ENCODE measurements at places on chromosomes 11 and 22. TPM values are rescaled to one million over a fixed set of nuclear protein-coding genes. Genes with fewer than 3 reads are reported as not detected.

- peak; percentile 65 for DNase-seq
Measured at GRCh38 chr22:39496131-39496838, 5.8 kb upstream of the MIEF1 start.

DNA sequence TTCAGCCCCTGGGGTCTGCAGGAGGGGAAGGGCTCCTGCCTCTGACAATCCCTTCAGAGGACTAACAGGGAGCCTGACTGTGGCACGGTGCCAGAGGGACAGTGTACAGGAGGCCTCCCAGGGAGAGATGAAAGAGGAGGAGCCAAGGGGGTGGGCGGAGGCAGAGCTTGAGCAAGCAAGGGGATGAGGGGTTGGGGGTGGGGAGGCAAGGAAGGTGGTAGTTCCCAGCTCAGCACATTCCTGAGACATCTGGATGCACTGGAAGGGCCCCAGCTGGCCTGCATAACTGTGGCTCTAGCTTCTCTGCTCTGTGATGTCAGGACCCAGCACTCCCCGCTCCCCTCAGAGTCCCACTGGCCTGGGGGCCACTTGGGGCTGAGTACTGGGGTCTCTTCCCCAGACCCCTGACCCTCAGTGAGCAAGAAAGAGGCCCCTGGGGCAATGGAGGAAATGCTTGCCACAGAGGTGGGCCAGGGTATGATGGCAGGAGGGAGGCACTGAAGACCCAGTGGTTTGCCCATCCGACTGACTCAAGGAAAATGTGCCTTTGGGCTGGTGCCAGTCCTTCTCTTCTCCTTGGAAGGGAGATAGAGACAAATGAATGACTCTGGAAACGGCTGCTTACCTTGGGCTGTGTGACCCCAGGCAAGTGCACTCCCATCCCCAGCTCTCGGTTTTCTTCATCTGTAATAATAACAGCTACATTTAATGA lies 13.3 kb downstream of the CREB3L1 start:
- DNase-seq: peak; percentile 92

Gene WT1
- total RNA-seq: 0.96 TPM

Gene B4GALNT4
- total RNA-seq: 0.75 TPM

DNA sequence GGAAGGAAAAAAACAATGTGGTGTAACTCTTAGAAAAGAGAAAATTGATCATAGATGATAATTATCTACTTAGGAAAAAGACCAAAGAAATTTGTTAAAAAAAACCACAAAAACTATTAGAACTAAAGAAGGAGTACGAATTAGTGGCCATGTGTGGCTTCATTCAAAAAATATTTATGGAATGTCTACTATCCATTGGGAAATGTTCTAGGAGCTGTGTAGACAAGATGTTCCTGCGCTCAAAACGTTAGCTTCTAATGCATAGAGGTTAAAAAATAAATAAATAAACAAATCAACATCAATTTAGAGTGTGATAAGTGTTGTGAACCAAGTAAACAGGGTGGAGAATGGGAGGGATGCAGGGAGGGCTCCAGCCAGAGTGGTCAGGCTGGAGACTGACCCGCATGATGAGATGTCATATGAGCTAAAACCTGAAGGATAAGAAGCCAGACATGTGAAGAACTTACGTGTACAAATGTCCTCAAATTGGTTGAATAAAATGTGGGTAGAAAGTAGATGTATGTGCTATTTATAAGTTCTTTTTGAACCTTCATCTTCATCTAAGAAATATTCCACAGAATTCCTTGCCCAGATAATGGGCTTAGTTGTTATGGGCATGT lies 4.3 kb upstream of the EXPH5 start:
- DNase-seq: no peak

- no peak for DNase-seq
Measured at GRCh38 chr11:70429724-70430521, 31.6 kb downstream of the CTTN start.

- DNase-seq: peak; percentile 34
Measured at GRCh38 chr22:41687901-41688364, 734 bp downstream of the SNU13 start.

Gene SORL1
- total RNA-seq: 0.26 TPM

GRCh38 chr11:32081129-32081641 lies 9.7 kb upstream of the RCN1 start:
- DNase-seq: peak; percentile 78

DNA sequence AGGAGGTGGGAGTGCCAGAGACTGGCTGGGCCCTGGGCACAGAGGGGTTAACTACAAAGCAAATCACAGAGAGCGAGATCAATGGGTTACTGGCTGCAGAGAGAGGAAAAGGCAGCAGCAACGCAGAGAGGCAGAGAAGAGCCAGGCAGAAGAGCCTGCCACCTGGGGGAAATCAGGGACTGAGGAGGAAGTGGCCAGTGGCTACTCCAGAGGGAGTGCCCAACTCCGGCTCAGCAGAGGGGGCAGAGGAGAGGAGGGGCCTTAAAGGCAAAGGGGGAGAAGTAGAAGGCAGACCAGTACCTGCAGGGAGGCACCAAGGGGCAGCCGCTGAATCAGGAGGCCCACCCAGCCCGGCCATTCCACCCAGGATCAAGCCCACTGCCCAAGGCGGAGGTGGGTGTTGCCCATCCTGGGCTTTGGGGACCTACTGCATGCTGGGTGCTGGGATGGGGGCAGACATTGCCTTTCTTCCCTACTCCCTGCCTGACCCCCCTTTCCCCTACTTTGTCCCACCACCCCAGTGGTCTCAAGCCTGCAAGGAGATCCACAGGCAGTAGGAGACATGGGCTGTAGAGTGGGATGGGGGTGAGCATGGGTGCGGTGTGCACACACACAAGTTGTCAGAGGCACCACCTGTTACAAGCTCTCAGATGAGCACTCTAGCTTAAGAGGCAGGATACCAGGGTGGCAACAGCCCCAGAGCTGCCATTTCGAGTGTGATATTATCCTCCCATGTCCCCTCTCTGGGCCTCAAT lies 926 bp upstream of the GALR3 start:
- no peak for DNase-seq

Gene KCNJ4
- not detected for total RNA-seq

Gene TRIM29
- total RNA-seq: not detected

DNA sequence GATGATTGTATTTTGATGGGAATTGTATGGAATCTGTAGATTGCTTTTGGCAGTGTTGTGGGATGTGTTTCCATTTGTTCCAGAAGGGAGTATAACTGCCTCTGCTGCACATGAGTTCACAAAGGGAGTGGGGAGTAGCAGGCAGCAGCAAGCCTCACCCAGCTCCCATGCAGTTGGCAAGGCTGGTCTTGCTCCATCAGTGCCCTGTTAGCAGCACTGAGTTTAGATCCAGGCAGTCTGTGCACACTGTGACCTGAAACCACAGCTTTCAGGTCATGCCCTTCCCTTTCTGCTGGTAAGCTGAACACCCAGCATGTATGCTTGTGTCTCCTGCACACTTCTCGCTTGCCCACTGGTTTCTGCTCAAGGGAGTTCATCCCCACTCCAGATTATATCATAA lies 3.7 kb upstream of the NUCB2 start:
- DNase-seq: no peak

GRCh38 chr22:23531966-23532705 lies 48.0 kb downstream of the IGLL1 start:
- no peak for DNase-seq

- no peak for DNase-seq
Measured at GRCh38 chr11:64366751-64367150, 7.8 kb downstream of the RPS6KA4 start.

GRCh38 chr11:34105957-34106504 lies 602 bp downstream of the NAT10 start:
- no peak for DNase-seq

DNA sequence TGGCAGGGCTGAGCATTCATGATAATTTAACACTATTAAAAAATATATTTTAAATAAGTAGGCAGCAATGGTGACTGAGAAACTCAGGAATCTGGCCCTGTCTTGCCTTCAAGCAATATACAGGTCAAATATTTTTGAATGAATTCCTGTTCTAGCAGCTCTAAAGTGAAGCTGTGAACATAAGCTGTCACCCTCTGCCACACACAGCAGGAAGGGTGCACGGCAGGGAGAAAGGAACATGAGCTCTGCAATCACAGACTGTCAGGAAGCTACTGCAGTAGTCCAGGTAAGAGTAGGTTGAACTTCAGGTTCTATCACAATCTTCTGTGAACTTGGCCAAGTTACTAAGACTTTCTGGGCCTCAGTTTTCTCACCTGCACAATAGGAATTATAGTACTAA lies 114.8 kb downstream of the SERGEF start:
- no peak for DNase-seq

GRCh38 chr11:130781931-130782330 lies 134.3 kb downstream of the SNX19 start:
- peak; percentile 77 for DNase-seq

Gene OSBP2
- 18.7 TPM for total RNA-seq

- DNase-seq: no peak
Measured at GRCh38 chr11:20159466-20160381, 551 bp downstream of the DBX1 start.

DNA sequence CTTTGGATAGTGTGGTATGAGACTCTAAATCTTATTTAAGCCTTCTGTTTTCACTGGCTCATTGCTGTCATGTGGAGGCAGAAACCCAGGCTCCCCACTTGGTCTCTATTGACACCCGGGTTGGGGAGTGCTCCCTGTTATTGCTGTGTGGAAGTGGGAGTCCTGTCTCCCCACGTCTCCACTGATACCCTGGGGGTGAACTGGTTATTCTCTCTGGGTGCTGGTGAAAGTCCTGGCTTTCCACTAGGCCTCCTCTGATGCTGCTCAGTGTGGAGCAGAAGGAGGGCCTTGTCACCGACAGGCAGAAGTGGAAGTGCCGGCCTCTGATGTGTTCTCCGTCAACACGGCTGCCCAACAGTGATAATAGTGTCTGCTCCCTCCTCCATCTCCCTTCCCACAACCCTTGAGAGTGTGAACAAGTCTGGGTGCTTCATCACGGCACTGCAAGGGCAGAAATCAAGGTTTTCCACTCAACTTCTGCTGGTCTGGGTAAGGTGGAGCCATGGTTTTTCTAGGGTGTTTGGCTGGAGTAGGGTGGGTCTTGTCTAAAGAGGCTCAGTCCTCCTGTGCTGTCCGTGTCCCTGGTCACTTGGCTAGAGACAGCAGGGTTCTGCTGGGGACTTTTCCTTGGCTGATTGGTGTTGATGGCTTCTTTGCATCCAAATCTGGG lies 240.7 kb upstream of the B3GAT1 start:
- DNase-seq: no peak

- DNase-seq: peak; percentile 72
Measured at GRCh38 chr11:27217948-27218420, 145.0 kb downstream of the CCDC34 start.

GRCh38 chr11:134453441-134453840 lies 41.4 kb upstream of the B3GAT1 start:
- no peak for DNase-seq

DNA sequence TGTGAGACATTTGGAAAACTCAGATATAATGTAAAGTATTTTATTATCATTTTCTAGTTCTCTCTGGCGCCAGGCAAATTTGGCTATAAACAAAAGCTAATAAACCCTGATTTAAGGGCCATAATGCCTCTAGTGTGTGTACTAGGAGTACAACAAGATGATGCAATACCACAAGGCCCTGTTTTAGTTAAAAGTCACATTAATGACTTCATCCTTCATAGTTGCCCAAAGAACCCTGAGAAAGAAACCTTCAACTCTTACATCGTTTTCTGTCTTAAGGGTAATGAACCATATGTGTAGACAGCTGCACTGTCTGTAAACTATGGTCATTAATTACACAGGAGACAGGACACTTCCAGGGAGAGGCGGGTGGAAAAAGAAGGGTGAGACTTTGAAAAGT lies 538.4 kb downstream of the FAM181B start:
- no peak for DNase-seq

Gene APOA4
- not detected for total RNA-seq

Gene XNDC1N
- 6.9 TPM for total RNA-seq

- DNase-seq: no peak
Measured at GRCh38 chr22:35316751-35317150, 17.1 kb downstream of the TOM1 start.

DNA sequence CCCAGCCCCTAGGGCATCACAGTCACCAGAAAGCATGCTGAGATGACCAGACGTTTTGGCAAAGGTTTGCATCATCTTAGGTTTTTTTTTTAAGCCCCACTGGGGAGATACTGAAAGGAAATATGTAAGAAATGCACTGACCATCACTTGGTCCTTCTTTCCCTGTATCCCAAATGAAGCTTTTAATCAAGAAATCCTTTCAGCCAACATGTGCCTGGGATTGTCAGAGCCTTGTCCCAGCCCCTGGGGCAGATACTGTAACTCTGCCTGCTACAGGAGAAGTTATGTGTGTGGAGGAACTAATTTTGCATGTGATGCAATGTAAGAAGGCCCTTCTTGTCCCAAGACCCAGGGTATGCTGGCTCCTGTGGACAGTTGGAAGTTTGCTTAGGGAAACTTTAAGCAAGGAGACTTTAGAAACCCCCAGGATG lies 65.6 kb downstream of the PPFIBP2 start:
- no peak for DNase-seq

DNA sequence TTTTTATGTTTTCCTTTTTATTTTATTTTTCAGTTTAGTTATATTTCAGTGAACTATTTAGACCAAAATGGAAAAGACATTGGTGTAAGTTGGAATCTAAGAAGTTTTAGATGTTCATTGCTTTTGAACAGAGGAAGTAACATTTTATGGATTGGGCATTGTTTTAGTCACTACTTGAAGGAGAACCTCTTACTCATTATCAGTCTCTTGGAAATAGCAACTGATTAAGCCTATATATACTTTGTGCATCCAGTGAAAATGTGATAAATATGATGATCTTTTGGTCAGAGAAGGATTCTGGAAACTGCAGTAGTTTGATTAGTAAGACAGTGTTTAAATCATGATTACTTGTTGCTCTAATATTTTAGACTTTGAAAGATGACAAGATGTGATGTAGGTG lies 14.4 kb downstream of the ARHGEF12 start:
- no peak for DNase-seq

GRCh38 chr11:115741376-115742107 lies 237.3 kb upstream of the CADM1 start:
- DNase-seq: no peak
